ENCODE measurements at places on chromosomes 3 and 15.
A peak's percentile ranks its signal among the peaks of the same experiment; 100 is the strongest.

DNA sequence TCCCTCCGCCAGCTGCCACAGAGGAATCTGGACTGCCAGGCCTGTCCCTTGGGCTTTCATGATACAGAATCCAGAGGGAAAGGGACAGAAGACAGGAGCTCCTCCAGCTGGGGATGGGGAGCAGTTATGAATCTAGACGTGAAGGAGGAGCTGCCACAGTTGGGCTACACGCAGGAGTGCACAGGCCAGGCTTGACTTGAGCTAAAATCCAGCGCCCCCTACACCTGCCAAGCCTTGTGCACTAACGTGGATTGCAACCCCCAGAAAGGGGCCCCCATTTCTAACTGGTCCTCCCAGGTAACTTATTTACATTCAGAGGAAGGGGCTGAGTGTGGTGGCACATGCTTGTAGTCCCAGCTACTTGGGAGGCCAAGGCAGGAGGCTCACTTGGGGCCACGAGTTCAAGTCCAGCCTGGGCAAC is 14.3 kb downstream of the KLHL6 start:
- no peak for DNase-seq

GRCh38 chr15:97728791-97729190 is 231.7 kb upstream of the ARRDC4 start:
- DNase-seq, result no peak

DNA sequence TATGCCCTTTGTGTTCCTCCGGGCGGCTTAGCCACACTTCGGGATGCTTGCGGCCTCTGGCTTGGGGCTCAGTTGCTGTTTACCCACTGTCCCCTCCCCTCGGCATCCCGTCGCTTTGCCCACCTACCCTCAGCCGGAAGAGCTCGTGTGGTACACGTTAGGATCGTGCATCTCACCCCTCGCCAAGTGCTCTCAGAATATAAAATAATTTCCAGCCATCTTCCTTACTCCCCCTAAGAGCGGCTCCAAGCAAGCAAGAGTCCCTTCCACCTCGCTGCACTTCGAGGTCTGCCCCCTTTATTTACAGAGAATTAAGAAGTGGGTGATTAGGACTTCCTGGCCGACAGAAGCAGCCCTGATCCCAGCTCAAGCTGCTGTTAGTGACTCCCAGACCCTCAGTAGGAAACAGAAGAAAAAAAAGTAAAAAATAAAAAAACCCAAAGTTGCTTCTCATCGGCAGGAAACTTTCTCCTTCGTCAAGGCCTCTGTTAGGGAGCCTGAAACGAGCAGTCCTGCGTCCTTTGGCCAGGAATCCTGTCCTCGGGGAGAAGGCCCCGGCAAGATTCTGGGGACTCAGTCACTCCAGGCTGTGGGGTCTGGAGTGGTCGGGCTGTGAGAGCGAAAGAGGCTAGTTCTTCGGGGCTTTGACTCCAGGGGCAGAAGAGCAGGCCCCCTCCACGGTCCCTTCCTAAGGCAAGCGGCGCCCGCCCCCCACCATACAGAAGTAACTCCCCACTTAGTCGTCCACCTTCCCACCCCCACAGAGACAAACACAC is 3.0 kb downstream of the MEIS2 start:
- DNase-seq, result no peak

DNA sequence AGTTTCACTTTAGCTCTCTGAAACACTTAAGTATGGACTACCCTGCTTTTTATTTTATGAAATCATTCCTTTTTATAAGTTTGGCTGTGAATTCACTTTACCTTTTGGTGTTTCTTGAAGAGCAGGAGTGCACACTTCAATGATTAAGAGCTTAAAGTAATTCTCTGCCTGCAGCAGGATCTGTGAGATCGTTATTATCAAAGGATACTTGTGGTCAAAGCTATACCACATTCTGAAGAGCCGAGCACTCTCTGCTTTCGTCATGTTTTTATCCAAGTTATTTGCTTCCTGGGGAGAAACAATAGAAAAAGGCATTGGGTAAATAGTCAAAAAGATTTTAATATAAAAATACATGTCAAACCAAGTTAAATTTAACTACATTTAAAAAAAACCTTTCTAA is 243.7 kb downstream of the CHST2 start:
- DNase-seq, result no peak

- no peak for DNase-seq
Measured at GRCh38 chr3:99413504-99413903, 224.9 kb upstream of the COL8A1 start.

DNA sequence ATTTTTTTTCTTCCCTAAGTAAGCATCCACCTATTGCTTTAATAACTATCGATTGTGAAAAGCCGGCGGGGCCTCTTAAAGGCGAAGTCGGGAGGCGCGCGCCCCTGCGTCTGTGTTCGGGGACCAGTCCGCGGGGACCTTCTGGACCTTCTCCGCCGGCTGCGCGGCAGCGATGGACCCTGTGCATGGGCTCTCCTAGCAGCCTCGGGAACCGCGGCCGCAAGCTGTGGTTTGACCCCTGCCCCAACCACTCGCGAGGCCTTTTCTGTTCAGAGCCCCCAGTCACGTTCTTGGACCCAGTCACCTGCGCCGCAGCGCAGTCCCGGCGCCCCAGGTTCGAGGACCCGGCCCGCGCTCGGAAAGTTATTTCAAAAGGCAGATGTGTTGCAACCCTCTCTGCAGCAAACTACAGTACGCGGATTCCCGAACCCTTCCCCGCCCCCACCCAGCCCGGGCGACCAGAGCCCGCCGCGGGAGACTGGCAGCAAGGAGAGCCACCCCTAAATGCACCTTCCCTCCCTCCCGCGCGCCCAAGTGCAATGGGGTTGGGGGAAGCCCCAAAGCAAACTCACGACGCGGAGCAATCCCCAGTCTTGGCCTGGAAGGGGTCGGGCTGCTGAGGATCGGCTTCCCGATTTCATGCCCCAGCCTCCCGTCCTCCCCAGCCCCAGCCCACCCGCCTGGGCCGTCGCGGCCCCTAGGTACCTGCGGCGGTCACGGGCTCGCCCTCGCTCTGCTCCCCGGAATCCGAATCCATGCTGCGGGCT is 684 bp downstream of the TNFAIP8L3 start:
- no peak for DNase-seq

DNA sequence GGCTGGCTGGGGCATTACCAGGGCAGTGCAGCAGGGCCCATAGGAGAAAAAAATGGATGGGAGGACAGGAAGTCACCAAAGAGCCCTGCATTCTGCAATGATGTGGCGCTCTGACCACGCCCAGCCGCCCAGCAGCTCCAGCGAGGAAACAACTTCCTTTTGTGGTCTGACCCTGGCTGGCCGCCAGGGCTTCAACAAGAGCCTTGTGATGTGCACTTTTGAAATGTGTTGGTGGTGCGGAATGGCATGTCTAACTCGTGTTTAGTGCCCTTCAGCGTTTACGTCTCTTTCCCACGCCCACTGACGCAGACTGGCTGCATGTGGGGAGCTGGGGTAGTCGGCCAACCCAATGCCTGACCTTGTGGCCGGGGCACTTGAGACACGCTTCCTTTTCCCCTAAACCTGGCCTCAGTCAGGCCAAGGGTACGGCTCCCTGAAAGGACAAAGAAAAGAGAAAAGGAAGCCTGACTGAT is 81.9 kb upstream of the CTNNB1 start:
- DNase-seq, result peak; percentile 84

DNA sequence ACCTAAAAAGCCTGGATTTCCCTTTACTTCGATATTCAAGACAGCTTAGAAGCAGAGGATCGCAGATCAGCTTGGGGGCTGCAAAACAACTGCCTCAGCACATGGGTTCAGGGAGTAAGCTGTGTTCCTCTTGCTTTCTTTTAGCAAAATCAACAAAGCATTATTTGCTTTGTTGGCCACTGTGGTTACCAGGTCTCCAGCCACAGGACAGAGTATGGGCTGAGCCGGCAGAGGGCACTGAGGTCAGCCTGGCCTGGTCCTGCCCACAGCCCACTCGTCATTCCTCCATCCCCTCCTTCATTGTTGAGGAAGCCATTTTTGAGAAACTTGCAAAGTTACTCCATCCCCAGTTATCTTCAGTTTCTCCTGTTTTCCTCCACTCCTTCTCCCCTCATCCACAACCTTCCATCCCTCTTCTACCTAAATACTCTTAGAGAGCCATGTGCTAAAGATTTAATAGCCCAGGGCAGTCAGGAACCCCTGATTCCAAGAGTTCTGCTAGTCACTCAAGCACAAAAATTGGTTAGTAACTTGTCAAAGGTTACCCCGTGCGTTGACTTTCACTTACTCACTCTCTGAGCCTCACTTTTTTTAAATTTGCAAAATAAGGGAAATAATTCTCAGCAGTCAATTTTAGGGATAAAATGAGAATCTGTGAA is 60.0 kb upstream of the HES1 start:
- no peak for DNase-seq

- no peak for DNase-seq
Measured at GRCh38 chr15:66412220-66412619, 25.5 kb downstream of the MAP2K1 start.

DNA sequence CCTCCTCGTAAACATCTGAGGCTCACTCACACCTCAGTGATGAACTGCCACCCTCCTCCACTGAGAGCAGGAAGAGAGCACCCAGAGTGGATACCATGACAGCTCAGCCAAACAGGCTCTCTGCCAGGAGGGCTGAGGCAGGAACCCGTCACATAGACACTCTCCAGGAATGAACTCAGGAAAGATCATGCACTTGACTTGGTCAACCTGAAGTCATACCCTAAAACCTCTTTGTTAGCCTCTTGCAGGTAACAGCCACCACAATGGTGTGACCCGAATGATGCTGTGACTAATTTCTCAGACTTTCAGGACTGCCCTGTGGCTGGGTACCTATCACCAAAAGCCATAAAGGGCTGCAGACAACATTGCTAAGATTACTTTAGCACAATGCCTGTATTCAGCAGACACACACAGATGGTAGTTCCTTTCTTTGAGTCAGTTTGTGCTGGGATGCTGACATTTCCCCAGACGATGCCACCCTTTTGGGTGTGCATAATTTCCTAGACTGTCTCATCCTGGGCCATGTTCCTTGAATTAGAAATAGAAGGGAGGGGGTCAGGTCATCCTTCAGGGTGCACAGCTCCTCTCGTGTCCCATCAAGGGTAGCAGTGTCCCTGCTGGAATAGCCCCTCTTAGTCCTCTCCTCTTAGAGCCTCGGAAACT is 30.3 kb downstream of the CX3CR1 start:
- no peak for DNase-seq

- DNase-seq, result no peak
Measured at GRCh38 chr15:85676342-85677098, 118.2 kb downstream of the KLHL25 start.

DNA sequence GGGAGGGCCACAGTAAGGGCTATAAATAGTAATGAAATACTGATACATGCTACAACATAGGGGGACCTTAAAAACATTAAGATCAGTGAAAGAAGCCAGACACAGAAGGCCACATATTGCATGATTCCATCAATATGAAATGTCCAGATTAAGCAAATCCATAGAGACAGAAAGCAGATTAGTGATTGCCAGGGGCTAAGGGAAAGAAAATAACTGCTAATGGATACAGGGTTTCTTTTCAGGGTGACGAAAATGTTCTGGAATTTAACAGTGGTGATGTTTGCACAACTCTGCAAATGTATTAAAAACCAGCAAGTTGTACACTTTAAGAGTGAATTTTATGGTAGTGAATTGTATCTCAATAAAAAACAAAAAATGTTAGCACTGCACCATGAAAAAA is 37.0 kb downstream of the PIK3R4 start:
- DNase-seq, result no peak

DNA sequence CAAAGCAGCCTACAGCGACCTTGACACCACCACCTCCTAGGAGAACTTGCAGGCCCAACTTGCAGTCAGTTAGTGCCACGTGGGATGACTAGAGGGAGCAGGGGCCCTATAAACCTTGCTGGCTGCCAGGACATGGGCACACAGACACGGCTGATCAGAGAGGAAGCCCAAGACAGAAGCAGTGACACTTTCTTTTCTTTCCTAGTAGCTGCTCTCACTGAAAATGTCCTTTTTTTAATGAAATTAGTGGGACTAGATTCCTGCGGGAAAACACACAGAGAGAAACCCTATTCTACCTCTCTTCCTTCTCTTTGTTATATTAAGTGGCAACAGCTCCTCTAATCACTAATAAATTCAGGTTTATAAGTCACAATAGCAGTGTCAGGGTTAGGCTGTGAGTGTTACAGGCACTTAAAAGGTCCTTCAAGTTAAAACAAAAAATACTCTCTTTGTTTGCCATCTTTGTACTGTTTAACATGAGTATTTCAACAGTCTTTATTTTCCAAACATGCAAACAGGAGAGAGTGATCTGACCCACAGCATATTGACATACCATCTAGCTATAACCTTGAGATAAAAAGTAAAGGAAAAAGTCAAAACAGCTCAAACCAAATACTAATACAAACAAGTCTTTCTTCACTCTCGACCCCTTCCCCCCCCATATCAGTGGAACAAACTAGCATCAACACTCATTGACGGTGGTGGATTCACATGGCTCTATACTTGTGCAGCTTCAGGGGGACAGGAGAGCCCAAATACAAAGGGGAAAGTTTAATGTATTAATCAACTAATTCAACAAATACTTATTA is 2.1 kb upstream of the TMEM212 start:
- DNase-seq, result no peak

DNA sequence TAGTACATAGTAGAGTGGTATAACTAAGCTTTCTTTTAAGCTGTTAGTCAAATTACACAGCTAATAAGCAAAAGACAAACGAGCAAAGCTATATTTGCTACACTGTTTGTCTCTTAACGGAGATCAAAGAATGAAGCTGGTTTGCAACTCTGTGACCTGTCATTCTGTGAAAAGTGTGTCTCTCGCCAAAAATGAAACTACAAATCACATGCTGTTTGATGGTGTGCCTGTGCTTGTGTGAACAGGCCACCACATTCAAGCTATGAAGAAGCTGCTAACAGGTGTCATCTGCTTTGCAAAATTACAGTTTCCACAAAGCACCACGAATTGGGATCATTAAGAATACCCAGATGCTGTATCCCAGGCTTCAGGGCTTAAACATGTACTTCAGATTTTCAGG is 667.8 kb upstream of the NAALADL2 start:
- no peak for DNase-seq

GRCh38 chr3:167361306-167361705 is 18.8 kb downstream of the ZBBX start:
- DNase-seq, result no peak

DNA sequence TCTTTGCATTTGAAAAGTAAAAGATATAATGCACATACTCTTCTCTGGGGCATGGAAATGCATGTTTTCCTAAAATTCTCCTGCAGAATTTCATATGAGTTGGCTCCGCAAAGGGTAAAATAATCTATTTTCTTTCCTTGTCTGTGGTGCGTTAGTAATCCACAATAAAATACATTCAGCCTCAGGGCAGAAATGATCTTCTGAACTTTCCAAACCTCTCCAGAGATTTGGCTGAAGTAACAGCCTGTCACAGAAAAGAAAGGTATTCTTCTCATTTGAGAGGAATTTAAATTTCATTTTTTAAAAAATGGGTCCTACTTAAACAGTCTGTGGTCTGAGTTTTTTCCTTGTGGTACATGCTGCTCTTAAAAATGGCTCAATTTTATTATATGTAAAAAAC is 182.7 kb upstream of the DCBLD2 start:
- no peak for DNase-seq

DNA sequence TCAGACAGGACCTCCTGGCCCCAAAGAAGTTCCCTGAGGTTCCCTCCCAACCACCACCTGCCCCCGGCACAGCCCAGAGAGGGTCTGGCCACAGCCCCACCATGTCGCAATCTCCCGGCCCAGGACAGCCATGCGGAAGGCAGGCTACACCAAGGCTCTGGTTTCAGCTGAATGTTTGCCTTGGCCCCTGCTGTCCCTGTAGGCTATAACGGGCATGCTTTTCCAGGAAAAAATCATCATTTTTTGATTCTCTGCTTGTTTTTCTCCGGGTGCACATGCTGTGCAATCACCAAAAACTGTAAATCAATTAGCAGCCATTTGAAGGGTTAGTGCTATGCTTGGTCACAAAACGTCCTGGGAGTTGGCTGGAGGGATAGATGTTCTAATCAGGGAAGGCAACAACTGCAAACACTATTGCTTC is 142.7 kb upstream of the IGF1R start:
- no peak for DNase-seq
